ENCODE measurements at places on chromosomes 3 and 15. TPM values are rescaled to one million over a fixed set of nuclear protein-coding genes. Genes with fewer than 3 reads are reported as not detected.

- no peak overlapping the region for H3K27ac ChIP-seq
- no peaks in the 10 kb centered on the region for H3K27me3 ChIP-seq
- no peaks in the 10 kb centered on the region for H3K4me1 ChIP-seq
- DNase-seq, result no peak
- no peaks in the 10 kb centered on the region for H3K36me3 ChIP-seq
These were observed 90.0 kb upstream of the STT3B start for GRCh38 chr3:31442755-31443154.

GRCh38 chr15:89813381-89814111, 1.1 kb downstream of the ANPEP start:
- DNase-seq, result no peak
- H3K27ac ChIP-seq, result peak overlapping the region; percentile 78
- H3K36me3 ChIP-seq, result no peaks in the 10 kb centered on the region
- peaks cover 29% of the 10 kb centered on the region for H3K27me3 ChIP-seq

DNA sequence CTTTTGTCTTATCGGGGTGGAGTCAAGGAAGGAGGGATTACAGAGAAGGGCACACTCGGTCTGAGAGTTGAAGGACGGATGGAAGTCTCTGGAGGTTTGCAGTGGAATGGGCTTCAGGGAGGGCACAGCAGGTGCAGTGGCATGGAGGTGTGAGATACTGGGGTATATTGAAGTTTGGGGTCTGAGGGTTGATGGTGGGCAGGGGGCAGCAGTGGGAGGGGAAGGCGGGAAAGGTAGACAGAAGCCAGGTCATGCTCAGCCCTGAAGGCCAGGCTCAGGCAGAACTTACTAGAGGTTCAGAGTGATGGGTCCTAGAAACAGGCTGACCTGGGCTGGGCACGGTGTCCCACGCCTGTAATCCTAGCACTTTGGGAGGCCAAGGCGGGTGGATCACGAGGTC, 52.7 kb downstream of the HRH1 start:
- H3K27me3 ChIP-seq, result no peaks in the 10 kb centered on the region
- no peak overlapping the region for H3K27ac ChIP-seq
- no peak overlapping the region for H3K4me3 ChIP-seq
- H3K36me3 ChIP-seq, result no peaks in the 10 kb centered on the region
- no peaks in the 10 kb centered on the region for H3K4me1 ChIP-seq

The XRN1 gene
- total RNA-seq, result 31.5 TPM

The ALPK3 gene
- total RNA-seq, result 250 TPM

The CKMT1B gene
- 0.31 TPM for total RNA-seq

The ECE2 gene
- total RNA-seq, result not detected

GRCh38 chr3:190883141-190883540, 20.6 kb upstream of the GMNC start:
- no peaks in the 10 kb centered on the region for H3K27me3 ChIP-seq
- H3K4me3 ChIP-seq, result no peak overlapping the region
- no peaks in the 10 kb centered on the region for H3K36me3 ChIP-seq
- no peak overlapping the region for H3K27ac ChIP-seq
- DNase-seq, result no peak

DNA sequence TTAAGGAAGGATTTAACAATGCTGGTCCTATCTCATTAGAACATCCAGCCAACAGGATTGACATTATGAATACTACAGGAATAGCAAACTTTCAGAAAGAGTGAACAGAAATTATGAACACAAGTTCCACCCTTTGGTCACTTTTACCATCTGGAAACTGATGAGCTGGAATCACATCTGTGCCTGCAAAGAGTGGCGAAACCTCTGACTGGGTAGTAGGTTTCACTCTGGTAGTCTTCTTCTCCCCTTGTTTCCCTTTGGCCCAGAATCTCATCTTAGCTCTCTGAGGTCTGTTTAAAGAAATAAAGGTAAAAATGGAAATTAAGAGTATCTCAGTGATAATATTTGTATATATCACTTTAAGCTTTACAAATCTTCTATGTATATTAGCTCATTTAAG, 73.1 kb downstream of the NR2E3 start:
- H3K36me3 ChIP-seq, result peaks cover 52% of the 10 kb centered on the region
- H3K4me1 ChIP-seq, result no peaks in the 10 kb centered on the region
- no peak for DNase-seq
- H3K27ac ChIP-seq, result no peak overlapping the region

The ITGA11 gene
- 25.5 TPM for total RNA-seq

GRCh38 chr3:10722911-10723310, 93.1 kb upstream of the SLC6A11 start:
- H3K4me1 ChIP-seq, result no peaks in the 10 kb centered on the region
- H3K4me3 ChIP-seq, result no peak overlapping the region
- no peak for DNase-seq
- no peak overlapping the region for H3K27ac ChIP-seq

The RAD51 gene
- total RNA-seq, result 0.56 TPM

The CTDSPL gene
- 36.0 TPM for total RNA-seq

The KLHL24 gene
- 127 TPM for total RNA-seq

- H3K27me3 ChIP-seq, result no peaks in the 10 kb centered on the region
- H3K4me1 ChIP-seq, result no peaks in the 10 kb centered on the region
- DNase-seq, result no peak
- peaks cover 17% of the 10 kb centered on the region for H3K36me3 ChIP-seq
These were observed 23.9 kb downstream of the NIT2 start for GRCh38 chr3:100358413-100358812.

- peaks cover 14% of the 10 kb centered on the region for H3K4me1 ChIP-seq
- H3K27ac ChIP-seq, result no peak overlapping the region
- no peak for DNase-seq
- no peaks in the 10 kb centered on the region for H3K27me3 ChIP-seq
- no peak overlapping the region for H3K4me3 ChIP-seq
These were observed 6.9 kb upstream of the MST1R start for GRCh38 chr3:49910409-49911123.

The IDH2 gene
- 581 TPM for total RNA-seq

The SH2D7 gene
- not detected for total RNA-seq

The LAMB2 gene
- 523 TPM for total RNA-seq

DNA sequence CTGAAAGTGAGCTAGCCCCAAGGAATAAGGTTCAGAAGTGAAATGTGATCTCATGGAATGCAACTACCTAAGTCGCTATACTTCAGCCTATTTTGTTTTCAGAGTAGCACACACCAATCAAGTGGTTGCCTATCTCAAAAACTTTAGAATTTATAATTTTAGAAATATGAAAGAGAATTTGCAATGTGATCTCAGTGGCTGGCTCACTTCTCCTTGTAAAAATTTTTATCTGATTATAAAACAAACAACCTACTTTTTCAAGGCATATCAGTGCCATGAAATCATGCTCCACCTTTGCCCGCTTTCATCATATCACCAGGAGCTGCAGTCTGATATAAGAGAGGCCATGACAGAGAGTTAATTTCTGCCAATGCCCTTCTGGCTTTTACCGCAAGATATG, 47.3 kb downstream of the CLDN11 start:
- no peak overlapping the region for H3K4me3 ChIP-seq
- no peak for DNase-seq
- H3K27me3 ChIP-seq, result no peaks in the 10 kb centered on the region
- H3K27ac ChIP-seq, result no peak overlapping the region
- H3K4me1 ChIP-seq, result no peaks in the 10 kb centered on the region
- H3K36me3 ChIP-seq, result no peaks in the 10 kb centered on the region

GRCh38 chr3:7740458-7740857, 761.2 kb upstream of the LMCD1 start:
- no peaks in the 10 kb centered on the region for H3K4me1 ChIP-seq
- no peak overlapping the region for H3K27ac ChIP-seq
- no peak overlapping the region for H3K4me3 ChIP-seq
- H3K36me3 ChIP-seq, result no peaks in the 10 kb centered on the region
- no peak for DNase-seq

DNA sequence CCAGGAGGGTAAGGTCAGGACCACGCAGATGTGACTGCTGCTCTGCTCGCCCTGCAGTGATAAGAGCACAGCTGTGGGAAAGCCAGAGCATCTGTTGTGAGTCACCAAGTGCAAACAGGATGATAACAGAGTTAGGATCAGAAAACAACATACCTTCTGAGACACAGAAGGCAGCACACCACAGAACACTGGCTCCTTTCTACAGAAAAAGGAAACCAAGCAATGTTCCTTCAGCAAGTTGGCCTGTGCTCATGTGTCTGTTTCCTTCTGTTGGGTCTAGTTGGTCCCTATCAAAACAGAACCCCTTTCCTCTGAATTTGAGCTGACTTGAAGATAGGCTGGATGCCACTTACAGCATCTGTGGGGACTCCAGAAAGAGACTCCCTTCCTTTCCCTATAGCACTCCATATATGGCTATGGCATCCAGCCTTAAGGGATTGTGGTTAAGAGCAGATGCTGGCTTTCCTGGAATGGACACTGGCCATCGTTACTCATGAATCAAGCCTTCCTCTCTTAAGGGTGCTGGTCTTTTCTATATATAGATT, 440.7 kb upstream of the THBS1 start:
- no peaks in the 10 kb centered on the region for H3K4me1 ChIP-seq
- no peaks in the 10 kb centered on the region for H3K27me3 ChIP-seq
- no peak overlapping the region for H3K4me3 ChIP-seq
- no peak overlapping the region for H3K27ac ChIP-seq

The ARPP21 gene
- total RNA-seq, result not detected

The LMAN1L gene
- 10.0 TPM for total RNA-seq

- H3K27ac ChIP-seq, result no peak overlapping the region
- no peaks in the 10 kb centered on the region for H3K4me1 ChIP-seq
- H3K36me3 ChIP-seq, result no peaks in the 10 kb centered on the region
- H3K4me3 ChIP-seq, result no peak overlapping the region
These were observed 5.3 kb upstream of the STRA6 start for GRCh38 chr15:74207652-74208440.

The IFT57 gene
- 36.4 TPM for total RNA-seq

GRCh38 chr3:188348435-188349244, 194.7 kb downstream of the LPP start:
- H3K27ac ChIP-seq, result peak overlapping the region; percentile 68
- H3K4me1 ChIP-seq, result peaks cover 47% of the 10 kb centered on the region
- DNase-seq, result peak; percentile 91
- no peaks in the 10 kb centered on the region for H3K27me3 ChIP-seq

- H3K27ac ChIP-seq, result no peak overlapping the region
- DNase-seq, result no peak
- H3K4me3 ChIP-seq, result no peak overlapping the region
- H3K27me3 ChIP-seq, result no peaks in the 10 kb centered on the region
- H3K4me1 ChIP-seq, result no peaks in the 10 kb centered on the region
These were observed 525.1 kb upstream of the ROBO2 start for GRCh38 chr3:76514836-76515235.

DNA sequence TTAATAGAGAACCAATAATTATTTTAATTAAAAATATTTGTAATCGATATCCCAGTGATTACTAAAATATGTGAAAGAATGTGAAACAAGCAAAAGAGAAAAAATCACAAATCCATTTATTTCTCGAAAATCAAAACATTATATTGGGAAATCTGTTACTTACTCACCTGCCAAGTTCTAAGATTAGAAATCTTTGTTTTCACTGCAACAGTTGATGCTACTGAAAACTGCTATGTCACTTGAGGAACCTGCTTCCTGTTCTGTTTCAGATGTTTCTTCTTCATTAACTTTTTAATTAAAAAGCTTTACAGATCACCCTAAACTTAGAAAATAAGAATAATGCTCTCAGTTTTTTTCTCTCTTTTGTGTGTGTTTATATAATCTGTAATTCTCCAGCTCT, 13.7 kb upstream of the DPH6 start:
- no peak overlapping the region for H3K4me3 ChIP-seq
- H3K27me3 ChIP-seq, result no peaks in the 10 kb centered on the region
- H3K36me3 ChIP-seq, result no peaks in the 10 kb centered on the region

DNA sequence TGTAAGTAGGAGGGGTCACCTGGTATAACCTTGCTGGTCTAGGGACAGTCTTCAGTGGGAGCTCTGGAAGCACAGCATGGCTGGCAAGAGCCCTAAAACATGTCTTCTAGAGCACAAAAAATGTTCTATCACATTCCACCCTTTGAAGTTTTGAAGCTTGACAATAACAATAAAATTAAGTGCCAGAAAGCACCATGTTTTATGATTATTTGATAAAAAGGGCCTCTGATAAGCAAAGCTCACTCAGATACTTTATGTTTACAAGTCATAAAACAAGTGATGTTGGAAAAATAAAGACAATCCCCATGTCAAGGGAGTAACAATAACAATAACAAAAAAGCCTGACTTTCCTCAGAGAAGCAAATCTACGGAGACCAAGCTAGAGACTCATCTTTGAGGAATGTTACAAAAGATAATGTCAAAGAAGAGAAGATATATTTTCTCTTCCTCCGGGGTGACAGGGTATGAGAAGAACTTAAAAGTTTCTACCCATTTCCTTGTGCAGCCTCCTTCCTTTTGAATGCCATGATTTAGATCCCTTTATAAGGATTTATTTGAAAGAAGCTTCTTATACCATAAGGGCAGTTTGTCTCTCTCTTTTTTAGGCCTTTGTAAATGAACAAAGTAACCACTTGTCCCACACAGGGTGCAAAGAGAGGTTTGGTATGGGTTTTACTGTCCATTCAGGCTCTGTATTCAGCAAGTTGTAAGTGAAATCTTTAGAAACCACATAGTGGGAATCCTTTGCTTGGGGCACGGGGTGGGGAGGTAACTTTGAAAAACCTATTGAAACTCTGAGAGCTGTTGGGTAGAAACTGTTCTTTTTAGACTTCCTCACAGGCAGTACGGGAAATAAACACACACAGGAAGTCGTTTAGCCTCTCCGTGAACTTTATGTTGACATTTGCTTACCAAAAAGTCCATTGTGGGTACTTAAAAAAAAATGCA, 109.6 kb upstream of the RBMS3 start:
- peak overlapping the region; percentile 59 for H3K27ac ChIP-seq
- H3K4me3 ChIP-seq, result no peak overlapping the region
- H3K4me1 ChIP-seq, result peaks cover 36% of the 10 kb centered on the region
- no peaks in the 10 kb centered on the region for H3K27me3 ChIP-seq
- no peaks in the 10 kb centered on the region for H3K36me3 ChIP-seq
- no peak for DNase-seq

DNA sequence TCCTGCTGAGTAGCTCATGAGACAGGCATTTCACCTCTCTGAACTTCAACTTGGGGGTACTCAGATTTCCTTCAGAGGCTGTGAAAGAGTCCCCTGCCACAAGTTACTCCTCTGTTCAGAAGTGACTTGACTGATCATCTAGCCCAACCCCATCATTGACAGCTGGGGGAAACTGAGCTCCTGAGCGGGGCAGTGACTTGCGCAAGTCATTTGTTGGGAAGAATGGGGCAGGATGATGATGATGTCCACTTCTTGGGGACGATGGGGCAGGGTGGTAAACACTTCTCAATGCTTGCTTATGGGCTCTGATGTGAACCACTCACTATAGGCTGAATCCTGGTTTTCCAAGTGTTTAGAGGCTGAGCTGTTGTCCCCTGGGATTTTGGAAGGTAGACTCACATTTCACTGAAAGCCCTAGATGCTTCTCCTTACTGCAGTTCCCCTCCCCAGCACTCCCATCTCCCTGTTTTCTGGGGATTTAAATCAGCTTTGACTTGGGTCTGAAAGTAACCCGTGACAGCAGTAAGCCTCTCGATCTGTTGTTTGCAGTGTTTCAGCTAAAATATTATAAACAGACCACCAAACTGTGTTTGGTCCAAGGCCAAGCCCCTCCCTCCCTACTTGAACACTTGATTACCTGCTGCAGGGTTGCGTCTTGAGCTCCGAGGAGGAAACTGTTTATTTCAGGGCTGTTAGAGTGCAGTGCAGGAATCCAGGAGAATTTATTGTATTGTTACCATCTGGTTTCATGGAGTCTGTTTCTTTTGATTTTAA, 25.1 kb downstream of the SMAD3 start:
- peaks cover 7% of the 10 kb centered on the region for H3K36me3 ChIP-seq
- peak overlapping the region; percentile 44 for H3K27ac ChIP-seq

GRCh38 chr15:51162865-51163762, 68.4 kb upstream of the TNFAIP8L3 start:
- H3K4me3 ChIP-seq, result peak overlapping the region; percentile 38
- H3K36me3 ChIP-seq, result no peaks in the 10 kb centered on the region
- no peaks in the 10 kb centered on the region for H3K4me1 ChIP-seq
- DNase-seq, result peak; percentile 68
- no peaks in the 10 kb centered on the region for H3K27me3 ChIP-seq
- H3K27ac ChIP-seq, result peak overlapping the region; percentile 24

The C2CD4B gene
- total RNA-seq, result 3.5 TPM

Measured in heart left ventricle (tissue), 16 donors.